ENCODE measurements at places on chromosomes 12 and 14. TPM values are rescaled to one million over a fixed set of nuclear protein-coding genes. Genes with fewer than 3 reads are reported as not detected.

DNA sequence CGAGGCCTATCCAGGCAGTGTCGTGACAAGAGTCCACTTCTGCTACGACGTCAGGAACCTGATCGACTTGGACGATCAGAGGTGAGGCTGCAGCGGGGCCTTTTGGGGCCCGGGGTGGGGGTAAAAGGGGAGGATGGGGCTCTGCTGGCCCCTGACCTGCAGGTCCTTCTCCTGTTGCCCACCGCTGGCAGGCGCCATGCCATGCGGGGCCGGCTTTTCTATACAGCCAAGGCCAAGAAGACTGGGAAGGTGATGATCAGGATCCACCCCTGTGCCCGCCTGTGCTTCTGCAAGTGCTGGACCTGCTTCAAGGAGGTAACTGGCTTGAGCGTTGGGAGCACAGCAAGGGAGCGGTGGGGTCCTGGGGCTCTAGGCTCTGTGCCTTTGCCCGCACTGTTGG is 31.6 kb downstream of the NGB start:
- H3K27ac ChIP-seq = no peak overlapping the region
- H3K36me3 ChIP-seq = no peaks in the 10 kb centered on the region
- DNase-seq = no peak
- H3K4me1 ChIP-seq = no peaks in the 10 kb centered on the region
- H3K4me3 ChIP-seq = no peak overlapping the region

- no peaks in the 10 kb centered on the region for H3K36me3 ChIP-seq
- no peaks in the 10 kb centered on the region for H3K27me3 ChIP-seq
- DNase-seq = no peak
- no peak overlapping the region for H3K4me3 ChIP-seq
- H3K4me1 ChIP-seq = no peaks in the 10 kb centered on the region
Measured at GRCh38 chr14:101347893-101348777, 213.2 kb upstream of the DIO3 start.

GRCh38 chr14:34072921-34073320 is 122.0 kb upstream of the EGLN3 start:
- H3K27me3 ChIP-seq = no peaks in the 10 kb centered on the region
- DNase-seq = no peak
- no peaks in the 10 kb centered on the region for H3K4me1 ChIP-seq
- H3K36me3 ChIP-seq = no peaks in the 10 kb centered on the region

GRCh38 chr12:55847603-55848291 is 5.0 kb upstream of the MMP19 start:
- peaks cover 6% of the 10 kb centered on the region for H3K27me3 ChIP-seq
- no peak overlapping the region for H3K4me3 ChIP-seq
- H3K4me1 ChIP-seq = no peaks in the 10 kb centered on the region
- no peaks in the 10 kb centered on the region for H3K36me3 ChIP-seq

- peak overlapping the region; percentile 57 for H3K27ac ChIP-seq
- no peaks in the 10 kb centered on the region for H3K27me3 ChIP-seq
- H3K4me1 ChIP-seq = no peaks in the 10 kb centered on the region
- peak; percentile 27 for DNase-seq
- H3K36me3 ChIP-seq = peaks cover under 1% of the 10 kb centered on the region
- H3K4me3 ChIP-seq = no peak overlapping the region
Measured at GRCh38 chr12:111636209-111636945, 37.3 kb upstream of the ATXN2 start.

DNA sequence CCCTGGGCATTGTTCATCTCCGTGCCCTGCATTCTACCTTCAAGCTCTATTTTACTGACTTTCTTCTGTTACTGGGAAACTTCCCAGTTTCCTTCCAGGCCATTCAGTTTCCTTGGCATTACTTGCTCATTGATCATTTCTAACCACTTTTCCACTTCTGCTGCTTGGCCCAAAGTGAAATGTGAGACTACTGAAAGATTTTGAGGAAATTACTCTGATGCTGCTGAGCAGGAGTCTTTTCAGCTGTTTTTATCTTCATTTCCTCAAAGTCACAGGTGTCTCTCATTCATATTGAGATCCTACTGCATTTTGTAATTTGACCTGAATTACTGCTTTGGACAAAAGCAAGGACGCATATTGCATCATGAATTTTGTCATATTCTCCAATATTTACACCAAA is 26.4 kb upstream of the DBX2 start:
- no peak overlapping the region for H3K4me3 ChIP-seq
- H3K36me3 ChIP-seq = no peaks in the 10 kb centered on the region
- H3K4me1 ChIP-seq = no peaks in the 10 kb centered on the region
- DNase-seq = no peak

- H3K4me1 ChIP-seq = no peaks in the 10 kb centered on the region
- H3K27me3 ChIP-seq = no peaks in the 10 kb centered on the region
- H3K27ac ChIP-seq = no peak overlapping the region
- peak; percentile 5 for DNase-seq
- H3K36me3 ChIP-seq = no peaks in the 10 kb centered on the region
Measured at GRCh38 chr14:22070119-22070982, 396.7 kb upstream of the OR4E1 start.

DNA sequence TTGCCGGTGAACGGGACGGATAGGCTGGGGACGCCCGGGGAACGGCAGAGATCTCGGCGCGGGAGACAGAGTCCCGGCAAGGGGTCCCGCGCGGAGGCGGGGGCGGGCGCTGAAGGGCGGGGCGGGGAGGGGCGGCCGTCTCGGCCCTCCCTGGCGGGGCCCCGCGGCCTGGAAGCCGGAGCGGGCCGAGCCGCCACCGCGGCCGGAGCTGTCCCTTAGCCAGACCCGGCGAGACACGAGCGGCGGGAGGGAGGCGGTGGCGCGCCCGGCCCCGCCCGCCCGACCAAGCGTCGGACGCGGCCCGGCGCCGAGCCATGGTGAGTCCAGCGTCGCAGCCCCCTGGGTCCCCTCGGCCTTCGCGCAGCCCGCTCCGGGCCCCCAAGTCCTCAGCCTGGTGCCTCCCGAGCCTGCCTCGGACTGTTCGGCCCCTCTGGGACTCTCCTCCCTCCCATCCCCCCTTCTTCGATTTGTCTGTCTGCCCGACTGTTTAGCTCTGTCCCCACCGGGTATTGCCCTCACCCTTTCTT is at the start of gene ARHGEF40:
Gene ARHGEF40 (plus strand): TSS at position 222 of the 527 bp plus-strand sequence. CDS start 93 bp downstream, at position 315.
- DNase-seq = peak; percentile 37
- H3K27me3 ChIP-seq = no peaks in the 10 kb centered on the region
- no peaks in the 10 kb centered on the region for H3K4me1 ChIP-seq
- H3K4me3 ChIP-seq = peak within 1 kb of the TSS; percentile 67
- H3K36me3 ChIP-seq = no peaks in the 10 kb centered on the region

- H3K4me1 ChIP-seq = peaks cover 58% of the 10 kb centered on the region
- no peaks in the 10 kb centered on the region for H3K36me3 ChIP-seq
- no peak overlapping the region for H3K4me3 ChIP-seq
Measured at GRCh38 chr12:120260607-120261006, 4.9 kb downstream of the PXN start.

DNA sequence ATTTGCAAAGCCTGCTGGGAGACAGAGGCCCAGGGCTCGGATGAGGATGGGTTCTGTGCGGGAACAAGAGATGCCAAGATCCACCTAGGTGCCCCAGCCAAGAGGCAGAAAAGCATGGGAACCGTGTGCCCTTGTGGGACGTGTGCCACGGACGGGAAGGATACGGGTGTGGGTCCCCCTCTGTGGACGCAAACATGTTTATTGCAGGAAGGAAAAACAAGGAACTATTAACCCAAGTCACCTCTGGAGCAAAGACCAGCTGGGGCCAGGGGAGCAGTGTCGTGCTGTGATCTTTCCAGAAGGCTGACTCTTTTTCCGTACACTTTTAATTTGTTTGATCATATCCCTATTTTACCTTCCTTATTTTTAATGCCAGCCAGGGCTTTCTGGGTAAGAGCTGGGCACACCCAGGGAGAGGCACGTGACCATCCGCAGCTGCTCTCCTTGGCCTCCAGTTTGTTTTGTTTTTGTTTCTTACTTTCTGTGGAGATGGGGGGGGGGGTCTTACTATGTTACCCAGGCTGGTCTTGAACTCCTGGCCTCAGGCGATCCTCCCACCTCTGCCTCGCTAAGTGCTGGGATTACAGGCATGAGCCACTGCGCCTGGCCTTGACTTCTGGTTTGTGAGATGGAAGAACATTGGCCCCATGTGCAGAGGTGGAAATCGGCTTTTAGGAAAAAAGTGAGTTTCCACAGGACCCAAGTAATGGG is 20.7 kb downstream of the SCARB1 start:
- H3K36me3 ChIP-seq = peaks cover 57% of the 10 kb centered on the region
- H3K4me3 ChIP-seq = no peak overlapping the region
- peak overlapping the region; percentile 54 for H3K27ac ChIP-seq
- H3K27me3 ChIP-seq = no peaks in the 10 kb centered on the region
- DNase-seq = peak; percentile 43

DNA sequence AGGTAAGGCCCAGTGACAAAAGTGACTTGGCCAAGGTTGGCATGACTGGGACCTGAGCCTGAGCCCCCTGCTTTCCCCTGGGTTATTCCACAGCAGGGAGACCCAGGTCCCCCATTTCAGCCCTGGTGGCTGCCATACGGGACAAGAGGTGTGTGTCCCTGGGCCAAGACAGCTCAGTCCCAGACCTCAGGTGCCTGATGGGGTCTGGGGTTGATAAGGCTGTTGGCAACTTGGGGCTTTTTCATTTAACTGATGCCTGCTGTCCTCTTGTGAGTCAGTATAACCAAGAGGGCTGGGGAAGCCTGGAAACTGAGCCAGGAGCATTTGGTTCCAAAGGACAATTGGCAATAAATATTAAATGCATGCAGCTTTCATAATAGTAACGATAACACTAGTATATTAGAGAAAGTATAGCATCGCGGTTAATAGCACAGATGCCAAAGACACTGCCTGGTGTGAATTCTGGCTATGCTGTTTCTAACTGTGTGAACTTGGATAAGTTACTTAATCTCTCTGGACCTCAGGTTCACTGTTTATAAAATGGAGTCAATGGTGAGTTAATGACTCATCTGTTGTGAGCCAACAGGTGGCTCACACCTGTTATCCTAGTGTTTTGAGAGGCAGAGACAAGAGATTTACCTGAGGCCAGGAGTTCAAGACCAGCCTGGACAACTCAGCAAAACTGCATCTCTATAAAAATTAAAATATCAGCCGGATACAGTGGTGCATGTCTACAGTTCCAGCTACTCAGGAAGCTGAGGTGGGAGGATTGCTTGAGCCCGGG is 898 bp downstream of the SDSL start:
- no peaks in the 10 kb centered on the region for H3K4me1 ChIP-seq
- H3K27ac ChIP-seq = peak overlapping the region; percentile 79
- peak overlapping the region; percentile 57 for H3K4me3 ChIP-seq
- peaks cover 3% of the 10 kb centered on the region for H3K36me3 ChIP-seq

GRCh38 chr12:80551897-80552296 is 107.9 kb downstream of the PTPRQ start:
- no peak overlapping the region for H3K27ac ChIP-seq
- no peaks in the 10 kb centered on the region for H3K4me1 ChIP-seq
- no peaks in the 10 kb centered on the region for H3K36me3 ChIP-seq
- H3K4me3 ChIP-seq = no peak overlapping the region

- no peak overlapping the region for H3K27ac ChIP-seq
- no peaks in the 10 kb centered on the region for H3K4me1 ChIP-seq
- no peak for DNase-seq
- H3K4me3 ChIP-seq = no peak overlapping the region
- no peaks in the 10 kb centered on the region for H3K36me3 ChIP-seq
- no peaks in the 10 kb centered on the region for H3K27me3 ChIP-seq
Measured at GRCh38 chr14:31078766-31079165, 52.6 kb upstream of the STRN3 start.

GRCh38 chr12:45762185-45763110 is 32.9 kb downstream of the ARID2 start:
- no peaks in the 10 kb centered on the region for H3K4me1 ChIP-seq
- no peak overlapping the region for H3K27ac ChIP-seq
- peak; percentile 70 for DNase-seq
- no peak overlapping the region for H3K4me3 ChIP-seq

DNA sequence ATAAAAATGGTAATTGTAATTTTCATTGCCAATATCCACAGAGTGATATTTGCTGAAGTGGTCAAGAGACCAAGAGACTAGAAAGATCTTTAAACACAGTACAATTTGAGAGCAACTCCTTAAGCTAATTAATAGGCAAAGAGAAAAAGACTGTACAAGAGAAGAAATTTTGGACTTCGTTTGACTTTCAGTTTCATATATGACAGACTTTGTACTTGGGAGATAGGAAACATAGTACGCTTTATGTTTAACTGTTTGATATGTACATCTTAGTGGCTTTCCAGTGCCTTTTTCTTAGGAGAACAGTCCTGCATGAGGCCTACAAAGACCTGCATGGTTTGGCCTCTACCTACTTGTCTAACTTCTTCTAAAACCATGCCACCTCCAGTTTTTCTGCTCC is 1118.1 kb downstream of the TRHDE start:
- no peaks in the 10 kb centered on the region for H3K27me3 ChIP-seq
- peak; percentile 61 for DNase-seq
- H3K27ac ChIP-seq = no peak overlapping the region
- no peaks in the 10 kb centered on the region for H3K36me3 ChIP-seq
- H3K4me3 ChIP-seq = no peak overlapping the region
- H3K4me1 ChIP-seq = peaks cover 2% of the 10 kb centered on the region

GRCh38 chr12:62846491-62846890 is 88.5 kb downstream of the PPM1H start:
- H3K4me1 ChIP-seq = peaks cover 6% of the 10 kb centered on the region
- H3K4me3 ChIP-seq = no peak overlapping the region
- no peaks in the 10 kb centered on the region for H3K27me3 ChIP-seq
- H3K36me3 ChIP-seq = no peaks in the 10 kb centered on the region

DNA sequence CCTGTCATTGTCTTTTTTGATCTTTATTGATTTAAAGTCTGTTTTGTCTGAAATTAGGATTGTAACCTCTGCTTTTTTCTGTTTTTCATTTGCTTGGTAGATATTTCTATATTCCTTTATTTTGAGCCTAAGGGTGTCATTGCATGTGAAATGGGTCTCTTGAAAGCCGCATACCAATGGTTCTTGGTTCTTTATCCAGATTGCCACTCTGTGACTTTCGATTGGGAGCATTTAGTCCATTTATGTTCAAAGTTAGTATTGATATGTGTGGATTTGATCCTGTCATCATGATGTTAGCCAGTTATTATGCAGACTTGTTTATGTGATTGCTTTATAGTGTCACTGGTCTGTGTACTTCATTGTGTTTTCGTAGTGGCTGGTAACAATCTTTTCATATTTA is 29.8 kb upstream of the PLBD1 start:
- no peak for DNase-seq
- H3K4me1 ChIP-seq = no peaks in the 10 kb centered on the region
- no peak overlapping the region for H3K27ac ChIP-seq
- no peaks in the 10 kb centered on the region for H3K27me3 ChIP-seq

GRCh38 chr14:25121337-25122129 is 71.6 kb upstream of the STXBP6 start:
- H3K27ac ChIP-seq = no peak overlapping the region
- H3K27me3 ChIP-seq = no peaks in the 10 kb centered on the region
- DNase-seq = no peak
- H3K4me3 ChIP-seq = no peak overlapping the region

- H3K27ac ChIP-seq = no peak overlapping the region
- no peaks in the 10 kb centered on the region for H3K36me3 ChIP-seq
- no peaks in the 10 kb centered on the region for H3K27me3 ChIP-seq
Measured at GRCh38 chr12:52043386-52044212, 7.6 kb upstream of the NR4A1 start.

GRCh38 chr12:75641031-75641780 is 129.8 kb upstream of the KRR1 start:
- H3K4me1 ChIP-seq = no peaks in the 10 kb centered on the region
- H3K27me3 ChIP-seq = no peaks in the 10 kb centered on the region
- H3K4me3 ChIP-seq = no peak overlapping the region
- H3K27ac ChIP-seq = no peak overlapping the region
- no peaks in the 10 kb centered on the region for H3K36me3 ChIP-seq

SPIC gene
- 0.10 TPM for polyA plus RNA-seq

MANSC4 gene
- not detected for polyA plus RNA-seq

VRTN gene
- polyA plus RNA-seq = 0.85 TPM

LTA4H gene
- 195 TPM for polyA plus RNA-seq

GPD1 gene
- 197 TPM for polyA plus RNA-seq

PTPN21 gene
- 14.3 TPM for polyA plus RNA-seq

CEBPE gene
- 0.81 TPM for polyA plus RNA-seq

BCL2L2 gene
- 31.5 TPM for polyA plus RNA-seq

FCF1 gene
- 40.0 TPM for polyA plus RNA-seq

ANO4 gene
- polyA plus RNA-seq = 0.03 TPM

LGR5 gene
- 0.22 TPM for polyA plus RNA-seq

ZC2HC1C gene
- 8.6 TPM for polyA plus RNA-seq
